NCI-H146 (cell line): ENCODE measurements at places on chromosomes 4 and X.

DNA sequence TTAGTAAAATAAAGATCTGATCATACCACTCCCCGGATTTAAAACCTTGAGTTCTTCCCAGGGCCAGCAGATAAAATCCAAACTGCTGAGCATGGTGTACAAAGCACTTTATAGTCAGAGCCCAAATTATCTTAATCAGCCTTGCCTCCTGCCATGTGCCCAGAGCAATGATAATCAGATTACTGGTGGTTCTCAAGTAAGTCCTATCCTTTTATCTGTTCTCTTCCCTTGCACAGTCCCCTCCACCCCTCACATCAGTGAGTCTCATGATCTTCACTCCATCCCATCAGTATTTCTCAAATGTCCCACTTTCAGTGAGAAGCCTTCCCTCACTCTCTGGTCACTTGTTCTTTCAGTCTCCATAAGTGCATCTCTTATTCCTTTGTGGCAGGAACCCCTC, 22.7 kb downstream of the INTS6L start:
- no peak for DNase-seq

- no peak for DNase-seq
These were observed 66.8 kb downstream of the POLA1 start for GRCh38 chrX:24760363-24761000.

GRCh38 chr4:95141361-95141760, 383.6 kb downstream of the BMPR1B start:
- no peak for DNase-seq

- DNase-seq: peak; percentile 32
These were observed 25.9 kb downstream of the PKD2 start for GRCh38 chr4:88033309-88033708.

DNA sequence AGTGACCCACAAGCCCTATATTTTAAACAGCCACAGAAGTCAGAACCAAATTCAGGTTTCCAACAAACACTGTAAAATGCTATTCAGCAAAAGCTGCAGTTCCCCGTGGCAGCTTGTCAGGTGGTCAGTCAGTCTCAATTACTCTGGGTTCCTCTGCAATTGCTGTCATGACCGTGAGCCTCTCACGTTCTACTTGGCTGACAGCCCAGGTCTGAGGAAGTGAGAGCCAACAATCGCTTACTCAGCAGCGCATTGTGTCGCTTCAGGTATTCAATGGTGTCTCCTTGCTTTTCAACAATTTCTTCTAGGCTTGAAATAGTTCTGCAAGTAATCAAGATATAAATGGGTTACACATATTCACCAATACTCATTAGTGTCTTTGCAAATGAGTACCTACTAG, 25.8 kb downstream of the TRIM75 start:
- no peak for DNase-seq

- DNase-seq: peak; percentile 51
These were observed 14.9 kb upstream of the PORCN start for GRCh38 chrX:48493890-48494364.

DNA sequence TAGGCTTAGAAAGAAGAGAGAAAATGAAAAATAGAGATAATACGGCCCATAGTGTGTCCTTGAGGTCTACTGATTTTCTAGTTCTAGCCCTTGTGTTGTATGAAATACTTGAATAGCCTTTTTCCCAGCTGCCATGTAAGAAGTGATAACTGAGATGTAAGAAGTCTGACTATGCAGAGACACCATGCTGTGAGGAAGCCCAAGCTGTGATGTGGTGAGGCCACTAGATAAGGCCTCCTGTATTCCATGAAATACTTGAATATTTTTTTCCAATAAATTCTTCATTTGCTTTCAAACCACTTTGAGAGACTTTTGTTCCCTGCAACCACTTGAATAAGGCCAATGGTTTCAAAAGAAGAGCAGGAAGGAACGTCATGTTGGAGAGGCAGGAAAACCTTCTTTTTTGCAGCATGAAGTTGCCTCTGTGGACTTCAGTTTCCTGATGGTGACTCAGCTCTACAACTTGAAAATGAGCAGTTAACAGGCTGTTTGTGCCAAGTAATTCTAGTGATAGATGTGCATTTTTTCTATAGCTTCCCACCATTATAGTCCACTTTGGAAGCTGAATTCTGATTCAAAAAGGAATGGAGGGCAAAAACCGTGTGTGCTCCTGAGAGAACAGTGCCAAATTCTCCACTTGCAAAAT, 25.5 kb upstream of the FAM9C start:
- no peak for DNase-seq

GRCh38 chrX:134551376-134552048, 91.5 kb downstream of the HPRT1 start:
- DNase-seq: no peak
